ENCODE measurements at places on chromosomes 1 and 21.

- no peak for DNase-seq
Observed at GRCh38 chr21:39071623-39072214, 111.5 kb downstream of the PSMG1 start.

DNA sequence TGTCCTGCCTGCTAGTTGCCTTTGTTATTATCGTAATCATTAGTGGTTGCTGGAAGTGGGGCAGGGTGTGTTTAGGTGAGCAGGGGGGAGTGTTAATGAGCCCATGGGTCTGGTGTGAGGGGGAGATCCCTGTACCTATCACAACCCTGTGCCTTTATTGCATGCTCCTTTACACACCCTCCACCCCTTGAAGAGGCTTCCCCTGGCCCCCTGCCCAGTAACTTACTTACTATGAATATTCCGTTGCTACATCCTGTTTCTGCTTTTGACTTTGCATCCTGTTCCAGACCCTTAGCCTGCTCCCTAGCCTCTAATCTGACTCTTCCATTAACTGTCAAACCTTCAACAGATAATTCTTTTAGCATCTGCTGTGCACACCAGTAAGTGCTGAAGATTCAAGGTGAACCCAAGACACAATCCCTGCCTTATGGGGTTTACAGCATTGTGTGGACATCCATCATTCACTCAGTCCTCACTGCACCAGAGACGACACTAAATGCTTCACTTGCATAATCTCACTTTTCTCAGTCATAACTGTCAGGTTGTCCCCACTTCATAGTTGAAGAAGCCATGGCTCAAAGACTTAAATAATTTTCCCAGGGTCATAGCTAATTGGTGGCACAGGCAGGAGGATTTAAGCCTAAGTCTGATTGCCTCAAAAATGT lies 47.9 kb downstream of the CDC7 start:
- peak; percentile 65 for DNase-seq

DNA sequence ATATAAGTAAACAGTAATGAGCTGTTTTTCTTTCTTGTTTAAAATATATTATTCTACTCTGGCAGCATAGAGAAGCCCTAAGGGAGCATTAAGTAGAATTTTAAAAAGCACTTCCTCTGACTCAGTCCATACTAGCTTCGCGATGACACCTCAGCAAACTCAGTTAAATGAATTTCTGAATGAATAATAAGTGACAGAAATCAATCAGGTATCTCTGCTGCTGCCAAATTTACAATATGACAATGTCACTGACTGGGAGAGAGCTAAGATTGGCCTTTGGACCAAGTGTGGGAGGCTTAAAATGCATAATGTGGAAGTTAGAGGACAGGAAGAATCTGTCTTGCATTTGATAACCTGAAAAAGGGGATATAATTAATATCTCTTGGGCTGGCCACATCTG lies 296.1 kb downstream of the HHIPL2 start:
- no peak for DNase-seq

GRCh38 chr1:87884581-87884980 lies 555.9 kb downstream of the LMO4 start:
- DNase-seq: no peak

GRCh38 chr1:26772687-26773086 lies 15.1 kb upstream of the PIGV start:
- DNase-seq: no peak

- no peak for DNase-seq
Observed at GRCh38 chr1:75396745-75397144, 214.2 kb downstream of the SLC44A5 start.

GRCh38 chr1:201153474-201154388 lies 543 bp downstream of the TMEM9 start:
- DNase-seq: no peak

- DNase-seq: no peak
Observed at GRCh38 chr21:45948576-45949141, 32.9 kb upstream of the COL6A1 start.

- DNase-seq: no peak
Observed at GRCh38 chr1:65509912-65510680, 89.6 kb downstream of the LEPR start.

- DNase-seq: no peak
Observed at GRCh38 chr1:185108321-185108720, 48.4 kb downstream of the TRMT1L start.

DNA sequence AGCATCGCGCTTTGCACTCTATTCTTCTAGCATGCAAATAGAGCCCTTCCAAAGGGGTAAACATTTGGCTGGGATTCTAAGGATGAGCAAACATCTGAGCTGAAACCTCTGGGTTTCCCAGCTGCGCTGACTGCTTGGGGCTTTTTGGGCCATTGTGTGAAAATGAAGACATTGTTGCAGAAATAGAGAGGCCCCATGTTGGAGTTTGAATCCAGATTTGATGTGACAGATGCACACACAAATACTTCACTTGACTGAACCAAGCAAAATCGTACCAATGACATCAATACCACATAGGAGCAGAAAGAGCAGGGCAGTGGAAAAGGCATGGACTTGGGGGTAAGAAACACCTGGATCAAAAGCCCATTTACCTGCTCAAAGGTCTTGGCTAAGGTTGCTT lies 144.6 kb upstream of the HMGB4 start:
- DNase-seq: no peak

DNA sequence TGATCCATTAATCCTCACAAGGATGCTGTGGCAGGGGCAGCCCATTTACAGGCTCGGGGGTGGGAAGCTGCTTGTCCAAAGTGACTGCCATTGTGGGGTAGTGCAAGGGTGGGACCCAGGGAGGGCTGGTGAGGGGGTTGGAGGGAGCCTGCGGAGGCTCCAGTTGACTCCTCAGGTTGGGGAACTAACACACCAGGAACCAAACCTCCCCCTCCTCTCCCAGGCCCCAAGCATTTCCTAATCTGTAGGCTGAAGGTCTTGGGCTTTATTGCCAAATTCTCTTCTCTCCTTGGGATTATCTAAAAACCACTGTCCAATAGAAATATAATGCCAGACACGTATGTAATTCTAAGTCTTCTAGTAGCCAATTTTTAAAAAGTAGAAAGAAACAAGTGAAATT lies 18.2 kb downstream of the IKBKE start:
- DNase-seq: no peak

DNA sequence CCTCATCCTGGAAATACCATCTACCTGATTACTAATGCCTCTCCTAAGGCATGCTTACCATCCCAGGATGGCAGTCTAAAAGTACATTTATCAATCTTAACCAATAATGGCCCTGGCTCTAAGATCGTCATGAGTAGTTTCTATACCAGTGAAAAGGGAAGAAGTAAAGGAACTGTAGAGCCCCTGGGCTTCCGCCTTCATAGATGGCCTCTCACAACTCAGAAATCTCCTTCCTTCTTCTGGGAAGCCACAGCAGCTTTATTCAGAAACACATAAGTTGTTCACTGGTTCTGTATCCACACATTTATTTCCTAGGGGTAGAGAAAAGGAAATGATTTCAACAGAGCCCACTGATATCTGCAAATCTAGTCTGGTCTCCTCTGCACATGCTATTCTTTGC lies 41.0 kb upstream of the CD5L start:
- DNase-seq: no peak

- peak; percentile 97 for DNase-seq
Observed at GRCh38 chr21:33947451-33948095, 32.0 kb upstream of the ATP5PO start.

DNA sequence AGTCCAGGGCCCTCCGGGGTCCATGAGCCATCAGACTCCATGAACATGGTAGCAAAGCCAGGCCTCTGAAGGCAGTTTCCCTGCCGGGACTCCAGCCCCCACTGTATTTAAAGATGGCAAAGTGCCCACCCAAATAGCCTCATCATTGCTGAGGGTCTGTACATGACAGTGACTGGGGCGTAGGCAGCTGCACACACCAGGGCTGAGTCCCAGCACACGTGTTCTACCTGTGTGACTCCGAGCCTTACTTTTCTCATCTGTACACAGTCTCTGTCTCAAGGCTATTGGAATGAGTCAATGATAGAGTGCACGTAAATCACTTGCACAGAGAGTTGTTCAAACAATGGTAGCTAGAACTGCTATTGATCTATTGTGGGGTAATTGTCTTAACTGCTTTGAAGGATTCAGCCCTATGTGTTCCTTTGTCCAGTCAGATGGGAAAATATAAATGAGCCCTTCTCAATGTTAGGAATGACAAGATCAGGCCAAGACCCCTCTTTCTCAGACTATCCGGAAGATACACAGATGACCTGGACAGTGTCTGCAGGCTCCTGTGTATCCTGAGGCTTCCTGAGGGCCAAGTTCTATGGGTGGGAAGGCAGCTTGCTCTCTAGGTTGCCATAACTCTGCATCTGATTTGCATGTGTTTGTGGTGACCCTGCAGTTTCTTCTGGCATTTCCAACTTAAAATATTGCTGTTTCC lies 48.9 kb downstream of the RASSF5 start:
- DNase-seq: peak; percentile 43

- no peak for DNase-seq
Observed at GRCh38 chr1:50667710-50668356, 244.6 kb upstream of the DMRTA2 start.

DNA sequence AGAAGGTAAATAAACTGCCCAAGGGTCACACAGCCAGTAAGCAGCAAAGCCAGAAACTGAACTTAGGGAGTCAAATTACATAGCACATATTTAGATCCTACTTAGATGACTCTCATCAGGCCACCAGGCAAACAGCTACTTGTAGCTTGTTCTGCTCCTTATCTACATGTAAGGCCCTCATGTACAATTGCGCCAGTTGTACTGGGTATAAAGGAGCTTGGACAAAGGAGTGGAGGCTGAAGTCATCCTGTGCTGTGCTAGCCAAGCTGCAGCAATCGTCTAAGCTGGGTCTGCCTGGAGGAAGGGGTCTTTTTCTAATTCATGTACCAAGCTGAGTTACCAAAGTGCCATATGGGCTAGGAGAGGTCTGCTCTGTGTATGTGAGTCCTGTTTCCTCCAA lies 12.8 kb downstream of the ETNK2 start:
- no peak for DNase-seq

DNA sequence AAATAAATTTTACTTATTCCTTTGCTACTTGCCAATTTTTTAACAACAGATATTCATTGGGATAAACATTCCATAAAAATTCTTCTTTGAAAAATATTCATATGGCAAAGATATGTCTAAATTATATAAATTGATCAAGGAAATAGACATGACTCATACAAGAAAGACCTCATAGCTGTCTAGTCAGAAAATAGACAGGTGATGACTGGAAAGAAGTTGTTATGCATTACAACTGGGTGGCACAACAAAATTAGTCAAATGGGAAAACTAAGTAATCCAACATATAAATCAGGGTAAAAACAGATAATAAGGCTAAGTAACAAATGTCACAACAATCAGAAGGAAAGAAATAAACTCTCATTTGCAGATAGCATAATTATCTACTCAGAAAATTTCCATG lies 92.0 kb downstream of the USH2A start:
- no peak for DNase-seq

DNA sequence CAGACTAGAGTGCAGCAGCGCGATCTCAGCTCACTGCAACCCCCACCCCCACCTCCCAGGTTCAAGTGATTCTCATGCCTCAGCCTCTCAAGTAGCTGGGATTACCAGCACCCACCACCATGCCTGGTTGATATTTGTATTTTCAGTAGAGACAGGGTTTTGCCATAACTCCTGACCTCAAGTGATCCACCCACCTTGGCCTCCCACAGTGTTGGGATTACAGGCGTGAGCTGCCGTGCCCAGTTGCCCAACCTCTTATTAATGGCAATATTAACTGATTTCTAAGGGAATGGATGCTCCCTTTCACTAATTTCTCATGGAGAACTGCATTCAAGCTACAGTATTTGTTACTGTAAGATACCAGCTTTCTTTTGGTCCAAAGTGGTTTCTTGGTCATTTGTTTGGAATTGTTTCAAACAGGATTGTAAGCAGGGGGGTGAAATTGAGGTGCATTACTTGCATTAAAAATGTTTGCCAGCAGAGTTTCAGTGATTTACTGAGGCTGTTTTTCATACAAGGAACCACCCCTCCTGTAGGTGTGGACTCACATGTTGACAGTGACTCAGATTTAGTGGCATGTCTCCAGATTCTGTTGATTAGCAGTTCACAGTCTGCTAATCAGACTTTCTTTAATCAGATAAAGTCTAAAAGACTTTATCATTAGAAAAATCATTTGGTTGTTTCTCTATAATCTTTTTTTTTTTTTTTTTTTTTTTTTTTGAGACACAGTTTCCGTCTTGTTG lies 3.9 kb upstream of the TGFBR3 start:
- no peak for DNase-seq

DNA sequence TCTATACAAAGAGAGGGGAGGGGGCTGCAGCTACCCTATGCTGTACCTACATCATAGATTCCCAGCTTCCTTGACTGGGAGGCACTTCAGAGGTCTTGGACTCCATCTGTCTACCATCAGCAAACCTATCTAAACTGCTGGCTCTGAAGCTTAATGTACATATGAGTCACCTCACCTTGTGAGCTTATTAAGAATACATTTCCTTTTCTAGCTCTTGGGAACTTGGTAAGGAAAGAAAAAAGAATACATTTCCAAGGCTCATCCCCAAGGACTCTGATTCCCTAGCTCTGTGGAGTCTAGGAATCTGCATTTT lies 50.0 kb upstream of the PRELP start:
- DNase-seq: no peak

- no peak for DNase-seq
Observed at GRCh38 chr1:208312706-208313105, 68.5 kb upstream of the PLXNA2 start.

DNA sequence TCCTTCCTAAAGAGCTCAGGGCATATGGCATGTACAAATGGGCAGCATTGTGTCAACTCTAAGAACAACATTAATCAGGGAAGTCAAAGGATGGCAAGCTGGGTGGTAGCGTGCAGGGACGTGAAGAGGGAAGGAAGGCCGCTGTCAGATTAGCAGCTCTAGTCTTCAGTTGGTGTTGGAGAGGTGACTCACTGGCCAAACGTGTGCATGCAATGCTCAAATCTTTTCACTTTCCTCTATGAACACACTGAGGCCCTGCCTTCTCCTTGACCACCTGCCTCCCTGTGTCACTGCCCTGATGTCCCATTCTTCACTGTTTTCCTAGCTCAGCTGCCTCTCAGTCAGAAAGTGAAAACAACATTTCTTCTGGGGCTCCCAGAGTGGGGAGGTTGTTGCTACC lies 5.9 kb upstream of the PIGR start:
- DNase-seq: no peak

- no peak for DNase-seq
Observed at GRCh38 chr1:109161858-109162606, 48.1 kb downstream of the ELAPOR1 start.

DNA sequence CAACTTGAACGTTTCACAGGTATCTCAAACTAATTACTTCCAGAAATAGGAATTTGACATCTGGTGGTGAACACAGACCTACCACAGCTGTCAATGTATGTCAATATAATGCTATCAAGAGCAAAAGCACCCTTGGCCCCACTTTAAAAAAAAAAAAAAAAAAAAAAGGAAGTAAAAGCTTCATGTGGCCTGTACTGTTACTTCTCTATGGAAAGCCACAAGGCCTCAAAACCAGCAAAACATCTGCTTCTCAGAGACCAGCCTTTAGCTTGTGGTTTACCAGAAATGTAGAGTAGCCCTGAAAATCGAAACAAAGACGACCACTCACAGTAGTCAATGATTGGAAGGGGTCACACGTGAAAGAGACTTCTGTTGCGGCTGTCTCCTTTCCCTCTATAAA lies 109.6 kb downstream of the SLC45A1 start:
- DNase-seq: no peak

All from CD8-positive, alpha-beta T cell (primary cell).